ENCODE measurements at places on chromosomes 5 and 9. TPM values are rescaled to one million over a fixed set of nuclear protein-coding genes. Genes with fewer than 3 reads are reported as not detected.

DNA sequence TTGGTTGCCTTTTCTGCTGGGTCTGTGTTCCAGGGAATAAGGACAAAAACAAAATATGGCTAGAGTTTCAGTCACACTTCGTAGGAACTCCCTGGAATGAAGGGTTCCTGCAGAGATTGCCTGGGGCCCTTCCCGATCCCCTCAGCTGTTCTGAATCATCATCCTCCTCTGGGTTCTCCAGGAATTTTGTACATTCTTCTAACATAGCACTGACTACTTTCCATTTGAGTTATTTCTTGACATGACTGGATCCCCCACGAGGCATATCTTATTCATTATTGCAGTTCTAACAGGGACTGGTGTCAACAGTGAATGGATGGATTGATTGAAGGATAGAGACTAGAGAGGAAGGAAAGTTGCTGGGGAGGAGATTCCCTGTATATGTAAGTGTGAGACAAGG lies 49.2 kb upstream of the TNC start:
- no peak for DNase-seq
- H3K36me3 ChIP-seq: no peaks in the 10 kb centered on the region
- H3K27ac ChIP-seq: no peak overlapping the region
- H3K4me1 ChIP-seq: no peaks in the 10 kb centered on the region
- peaks cover 20% of the 10 kb centered on the region for H3K27me3 ChIP-seq

- peaks cover 8% of the 10 kb centered on the region for H3K27me3 ChIP-seq
- peaks cover 2% of the 10 kb centered on the region for H3K36me3 ChIP-seq
- no peaks in the 10 kb centered on the region for H3K4me1 ChIP-seq
- H3K4me3 ChIP-seq: no peak overlapping the region
- DNase-seq: no peak
Measured at GRCh38 chr5:108529381-108529780, 147.5 kb upstream of the FBXL17 start.

DNA sequence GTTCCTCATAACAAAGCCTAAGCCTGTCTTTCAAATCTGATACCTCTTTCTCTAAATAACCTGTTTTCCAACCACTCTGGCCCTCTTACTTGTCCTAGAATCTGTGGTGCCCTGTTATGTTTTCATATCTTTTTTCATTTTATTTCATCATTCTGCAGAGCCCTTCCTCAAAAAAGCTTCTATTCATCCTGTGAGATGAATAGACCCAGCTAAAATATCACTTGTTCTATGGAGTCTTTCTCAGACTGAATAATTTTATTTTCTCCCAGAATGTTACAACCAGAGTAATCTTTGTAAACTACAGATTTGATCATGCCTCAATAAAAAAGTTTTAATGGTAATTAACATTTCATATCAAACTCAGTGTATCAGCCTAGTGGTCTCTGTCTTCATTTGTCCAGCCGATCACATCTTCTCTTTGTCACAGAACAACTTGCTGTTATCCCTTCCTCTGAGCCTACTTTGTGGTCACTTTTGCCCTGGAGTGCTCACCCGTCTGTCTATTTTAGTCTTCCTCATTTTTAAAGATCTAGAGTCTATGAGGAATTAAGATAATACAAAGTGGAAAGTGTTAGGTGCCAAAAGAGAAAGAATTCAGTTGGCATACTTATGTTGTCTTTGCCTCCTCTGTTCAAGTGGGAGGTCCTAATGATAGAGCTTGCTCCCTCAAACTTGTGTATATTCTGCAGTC lies 77.8 kb downstream of the ZCCHC7 start:
- no peaks in the 10 kb centered on the region for H3K27me3 ChIP-seq
- peaks cover 64% of the 10 kb centered on the region for H3K4me1 ChIP-seq
- H3K4me3 ChIP-seq: no peak overlapping the region

DNA sequence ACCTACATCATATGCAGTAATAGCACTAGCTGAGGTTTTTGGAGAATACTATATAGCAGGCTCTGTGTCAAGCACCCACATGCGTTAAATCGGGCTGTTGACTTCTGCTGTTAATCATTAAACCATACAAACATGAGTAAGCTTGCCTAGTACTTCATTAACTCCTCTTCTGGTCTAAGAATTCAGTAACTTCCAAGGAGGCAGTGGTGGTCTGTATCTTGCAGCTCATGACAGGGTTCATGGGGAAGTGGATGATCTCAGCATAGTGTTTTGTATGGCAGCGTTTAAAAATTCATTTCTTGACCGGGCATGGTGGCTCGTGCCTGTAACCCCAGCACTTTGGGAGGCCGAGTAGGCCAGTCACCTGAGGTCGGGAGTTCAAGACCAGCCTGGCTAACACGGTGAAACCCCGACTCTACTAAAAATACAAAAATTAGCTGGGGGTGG lies at the start of gene HAVCR1:
Gene HAVCR1, minus strand, starts transcription at position 24 of the 447 bp plus-strand sequence. CDS start 1,173 bp downstream, outside the sequence.
- no peaks in the 10 kb centered on the region for H3K4me1 ChIP-seq
- H3K36me3 ChIP-seq: no peaks in the 10 kb centered on the region
- no peaks in the 10 kb centered on the region for H3K27me3 ChIP-seq

DNA sequence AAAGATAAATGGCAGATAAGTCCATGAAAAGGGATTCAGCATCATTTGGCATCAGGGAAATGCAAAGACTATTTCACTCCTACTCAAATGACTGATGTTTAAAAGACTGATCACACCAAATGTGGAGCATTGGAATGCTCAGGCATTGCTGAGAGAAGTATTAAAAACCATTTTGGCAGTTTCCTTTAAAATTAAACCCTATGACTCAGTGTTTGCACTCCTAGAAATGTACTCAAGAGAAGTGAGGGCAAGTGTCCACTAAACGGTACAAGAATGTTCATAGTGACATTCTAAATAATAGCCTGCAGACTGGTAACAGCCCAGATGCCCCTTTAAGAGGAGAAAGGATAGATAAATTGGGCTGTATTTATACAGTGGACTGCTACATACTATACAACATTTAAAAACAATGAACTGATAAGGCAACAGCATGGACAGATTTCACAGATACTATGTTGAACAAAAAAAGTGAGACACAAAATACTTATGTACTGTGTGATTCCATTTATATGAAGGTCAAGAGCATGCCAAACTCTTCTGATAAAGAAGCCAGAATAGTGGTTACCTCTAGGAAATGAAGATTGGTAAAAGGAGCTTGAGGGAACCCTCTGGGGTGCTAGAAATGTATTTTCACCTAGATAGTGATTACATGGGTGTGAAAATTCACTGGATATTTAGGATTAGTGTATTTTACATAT lies 24.6 kb downstream of the APC start:
- no peak overlapping the region for H3K27ac ChIP-seq
- no peaks in the 10 kb centered on the region for H3K27me3 ChIP-seq
- no peak overlapping the region for H3K4me3 ChIP-seq
- DNase-seq: no peak
- no peaks in the 10 kb centered on the region for H3K4me1 ChIP-seq
- H3K36me3 ChIP-seq: no peaks in the 10 kb centered on the region

GRCh38 chr9:137297966-137298365 lies 4.1 kb downstream of the NRARP start:
- H3K36me3 ChIP-seq: no peaks in the 10 kb centered on the region
- no peak overlapping the region for H3K4me3 ChIP-seq
- H3K27me3 ChIP-seq: peaks cover 32% of the 10 kb centered on the region
- no peak overlapping the region for H3K27ac ChIP-seq
- peaks cover 11% of the 10 kb centered on the region for H3K4me1 ChIP-seq

DNA sequence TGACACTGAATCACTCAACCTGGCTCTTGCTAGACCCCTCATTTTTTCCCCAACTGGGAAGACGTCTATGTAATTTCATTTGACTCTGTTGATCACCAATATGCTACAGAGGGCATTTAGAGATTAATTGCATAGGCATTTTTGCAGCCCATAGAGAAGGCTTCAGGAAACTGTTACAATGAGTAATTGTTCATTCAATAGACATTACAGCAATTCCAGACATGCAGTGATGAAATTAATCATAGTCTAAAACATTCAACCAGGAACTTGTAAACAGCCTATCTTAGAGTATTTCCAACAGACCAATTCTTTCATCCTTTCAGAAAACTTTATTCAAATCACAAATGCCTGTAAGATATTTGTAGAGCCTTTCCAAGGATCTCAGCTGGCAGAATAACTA lies 122.3 kb downstream of the MARCHF11 start:
- H3K27me3 ChIP-seq: no peaks in the 10 kb centered on the region
- no peak overlapping the region for H3K27ac ChIP-seq
- no peak for DNase-seq

GRCh38 chr9:130843049-130843908 lies 8.2 kb downstream of the ABL1 start:
- H3K27me3 ChIP-seq: no peaks in the 10 kb centered on the region
- no peak for DNase-seq
- no peak overlapping the region for H3K4me3 ChIP-seq
- peaks cover 10% of the 10 kb centered on the region for H3K4me1 ChIP-seq
- H3K36me3 ChIP-seq: no peaks in the 10 kb centered on the region

GRCh38 chr9:33919276-33919897 lies 102.4 kb downstream of the UBE2R2 start:
- no peaks in the 10 kb centered on the region for H3K4me1 ChIP-seq
- no peaks in the 10 kb centered on the region for H3K27me3 ChIP-seq
- H3K27ac ChIP-seq: peak overlapping the region; percentile 53
- DNase-seq: no peak
- peaks cover 15% of the 10 kb centered on the region for H3K36me3 ChIP-seq

DNA sequence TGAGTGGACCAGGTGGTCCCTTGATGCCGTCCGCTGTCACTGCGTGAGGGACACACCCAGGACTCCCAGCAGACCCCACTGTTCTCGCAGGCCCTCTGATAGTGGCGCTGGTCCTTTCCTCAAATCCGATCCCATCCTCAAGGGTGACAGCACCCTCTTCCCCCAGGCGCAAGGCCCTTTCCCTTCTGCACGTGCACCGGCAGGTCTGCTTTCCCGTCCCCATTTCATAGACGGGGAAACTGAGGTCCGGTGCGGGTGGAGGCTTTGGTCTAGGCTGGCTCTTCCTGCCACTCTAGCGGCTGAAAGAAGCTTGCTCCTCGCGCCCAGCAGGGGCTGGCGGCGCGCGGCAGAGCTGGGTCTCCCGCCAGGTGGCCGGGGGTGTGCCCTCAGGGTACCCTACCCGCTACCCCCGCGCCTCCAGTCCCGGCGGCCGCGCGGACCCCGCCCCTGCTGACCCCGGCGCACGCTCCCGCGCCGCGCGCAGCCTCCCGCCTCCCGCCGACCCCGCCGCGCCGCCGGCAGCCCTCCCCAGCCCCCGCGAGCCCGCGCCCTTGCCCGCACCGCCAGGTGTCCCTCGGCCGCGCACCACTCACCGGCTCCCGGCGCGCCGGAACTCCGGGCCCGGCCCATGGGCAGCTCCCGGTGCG lies 453 bp downstream of the RASGEF1C start:
- peaks cover 5% of the 10 kb centered on the region for H3K4me1 ChIP-seq
- no peak overlapping the region for H3K27ac ChIP-seq
- no peak for DNase-seq
- peak overlapping the region; percentile 55 for H3K4me3 ChIP-seq
- peaks cover 38% of the 10 kb centered on the region for H3K27me3 ChIP-seq

DNA sequence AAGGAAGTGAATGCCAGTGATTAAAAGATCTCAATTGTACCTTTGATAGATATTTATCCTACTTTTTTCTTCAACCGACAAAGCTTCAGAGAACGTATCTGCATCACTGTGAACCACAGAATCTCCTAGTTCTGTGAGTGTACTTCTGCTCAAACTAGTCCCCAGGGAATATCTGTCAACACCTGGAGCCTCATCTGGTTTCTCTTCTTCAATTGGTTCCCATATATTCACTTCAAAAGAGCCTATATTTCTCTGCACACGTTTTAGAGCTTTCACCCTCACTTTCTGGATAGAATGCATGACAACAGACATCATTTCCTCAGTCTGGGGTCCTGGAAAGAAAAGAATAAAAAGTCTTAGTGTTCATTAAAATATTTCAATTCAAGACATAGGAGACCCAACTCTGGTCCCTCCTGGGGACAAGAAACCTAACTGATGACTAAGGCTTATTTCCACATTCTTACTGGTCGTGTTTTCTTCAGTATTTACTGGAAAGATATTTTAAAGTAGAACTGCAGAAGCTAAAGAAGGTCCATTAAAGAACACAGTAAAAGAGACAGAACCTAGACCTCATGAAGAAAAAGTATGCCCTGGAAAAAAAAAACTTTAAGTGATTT lies 64.3 kb downstream of the CPLANE1 start:
- no peak for DNase-seq
- H3K4me3 ChIP-seq: no peak overlapping the region
- H3K27ac ChIP-seq: no peak overlapping the region
- H3K4me1 ChIP-seq: no peaks in the 10 kb centered on the region

DNA sequence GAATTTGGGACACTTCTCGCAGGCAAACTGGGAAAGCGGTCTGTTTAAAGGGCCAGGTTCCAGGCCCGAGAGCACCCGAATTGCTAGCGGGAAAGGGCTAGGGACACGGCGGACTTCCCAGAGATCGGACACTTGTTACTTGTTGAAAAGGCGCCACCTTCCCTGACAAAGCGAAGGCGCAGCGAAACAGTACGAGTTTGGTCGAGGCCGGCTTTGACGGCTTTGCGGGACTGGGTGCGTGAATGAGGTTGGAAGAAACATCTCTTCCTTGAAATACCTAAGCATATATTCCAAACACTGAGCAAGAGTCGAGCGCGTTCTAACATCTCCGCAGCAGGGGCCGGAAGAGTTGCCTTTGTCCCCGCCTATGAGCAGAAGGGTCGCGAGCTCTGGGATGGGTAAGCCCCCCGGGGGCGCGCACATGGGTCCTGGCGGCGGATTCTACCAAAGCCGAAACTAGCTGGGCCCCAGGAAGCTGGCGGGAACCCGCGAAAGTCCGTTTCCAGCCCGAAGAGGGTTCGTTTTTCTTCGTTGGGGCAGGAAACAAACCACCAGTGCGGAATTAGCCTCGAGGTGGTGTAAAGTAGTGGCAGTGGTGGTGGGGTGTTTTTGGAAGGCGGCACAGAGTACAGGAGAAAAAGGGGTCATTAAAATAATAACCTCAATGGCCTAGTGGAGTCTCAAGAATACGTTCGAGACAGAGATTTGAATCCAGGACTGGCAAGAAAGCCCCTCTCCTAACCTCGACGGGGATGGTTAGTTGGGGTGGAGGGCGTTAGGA lies 1.5 kb downstream of the GDNF start:
- no peak overlapping the region for H3K27ac ChIP-seq
- H3K4me3 ChIP-seq: peak overlapping the region; percentile 49
- H3K4me1 ChIP-seq: peaks cover 33% of the 10 kb centered on the region
- no peaks in the 10 kb centered on the region for H3K36me3 ChIP-seq

GRCh38 chr5:122195802-122196394 lies 66.6 kb downstream of the ZNF474 start:
- no peaks in the 10 kb centered on the region for H3K36me3 ChIP-seq
- H3K27ac ChIP-seq: no peak overlapping the region
- peaks cover 27% of the 10 kb centered on the region for H3K27me3 ChIP-seq
- H3K4me3 ChIP-seq: no peak overlapping the region
- no peaks in the 10 kb centered on the region for H3K4me1 ChIP-seq

GRCh38 chr5:117058740-117059139 lies 484.1 kb upstream of the SEMA6A start:
- no peaks in the 10 kb centered on the region for H3K36me3 ChIP-seq
- H3K4me1 ChIP-seq: no peaks in the 10 kb centered on the region
- H3K27ac ChIP-seq: no peak overlapping the region
- no peak overlapping the region for H3K4me3 ChIP-seq
- no peak for DNase-seq

GRCh38 chr5:18195910-18196309 lies 561.6 kb downstream of the TAF11L14 start:
- no peaks in the 10 kb centered on the region for H3K36me3 ChIP-seq
- H3K27me3 ChIP-seq: no peaks in the 10 kb centered on the region
- H3K4me1 ChIP-seq: no peaks in the 10 kb centered on the region

The NPDC1 gene
- total RNA-seq: 15.9 TPM

The CNTNAP3 gene
- total RNA-seq: not detected

The ECSCR gene
- 0.74 TPM for total RNA-seq

The FUT7 gene
- not detected for total RNA-seq

The QRFP gene
- total RNA-seq: not detected

The SLC34A3 gene
- not detected for total RNA-seq

The RGS7BP gene
- total RNA-seq: not detected

The PTGR1 gene
- total RNA-seq: 1.6 TPM

The IDNK gene
- 3.2 TPM for total RNA-seq

The AFAP1L1 gene
- 0.07 TPM for total RNA-seq

The AOPEP gene
- total RNA-seq: 5.8 TPM

The C9orf152 gene
- total RNA-seq: not detected

All from activated naive CD4-positive, alpha-beta T cell treated with anti-CD3 and anti-CD28 coated beads for 36 hours (primary cell).